AG20443 (cell line): ENCODE measurements at places on chromosomes 11 and 22.
A peak's percentile ranks its signal among the peaks of the same experiment; 100 is the strongest.

GRCh38 chr11:120667281-120667680, 155.7 kb downstream of the GRIK4 start:
- DNase-seq, result peak; percentile 47

GRCh38 chr11:2447253-2447950, 2.6 kb downstream of the KCNQ1 start:
- no peak for DNase-seq

DNA sequence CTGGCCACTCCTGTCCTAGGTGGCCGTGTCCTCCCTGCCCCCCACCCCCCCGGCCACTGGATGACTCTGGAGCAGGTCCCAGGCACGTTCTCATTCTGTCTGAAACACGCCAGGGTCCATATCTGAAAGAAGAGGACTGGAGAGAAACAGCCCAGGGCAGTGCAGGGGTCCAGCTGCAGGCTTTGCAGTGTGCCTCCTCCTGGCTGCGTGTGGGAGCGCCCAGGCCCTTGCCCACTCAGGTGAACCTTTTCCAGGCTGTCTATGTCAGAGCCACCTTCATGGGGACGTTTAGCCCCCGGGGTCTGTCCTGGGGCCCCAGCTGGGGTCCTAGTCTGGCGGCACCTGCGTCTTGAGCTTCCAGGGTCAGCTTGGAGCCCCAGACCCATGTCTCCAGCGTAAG, 15.6 kb downstream of the GRAMD4 start:
- DNase-seq, result no peak

DNA sequence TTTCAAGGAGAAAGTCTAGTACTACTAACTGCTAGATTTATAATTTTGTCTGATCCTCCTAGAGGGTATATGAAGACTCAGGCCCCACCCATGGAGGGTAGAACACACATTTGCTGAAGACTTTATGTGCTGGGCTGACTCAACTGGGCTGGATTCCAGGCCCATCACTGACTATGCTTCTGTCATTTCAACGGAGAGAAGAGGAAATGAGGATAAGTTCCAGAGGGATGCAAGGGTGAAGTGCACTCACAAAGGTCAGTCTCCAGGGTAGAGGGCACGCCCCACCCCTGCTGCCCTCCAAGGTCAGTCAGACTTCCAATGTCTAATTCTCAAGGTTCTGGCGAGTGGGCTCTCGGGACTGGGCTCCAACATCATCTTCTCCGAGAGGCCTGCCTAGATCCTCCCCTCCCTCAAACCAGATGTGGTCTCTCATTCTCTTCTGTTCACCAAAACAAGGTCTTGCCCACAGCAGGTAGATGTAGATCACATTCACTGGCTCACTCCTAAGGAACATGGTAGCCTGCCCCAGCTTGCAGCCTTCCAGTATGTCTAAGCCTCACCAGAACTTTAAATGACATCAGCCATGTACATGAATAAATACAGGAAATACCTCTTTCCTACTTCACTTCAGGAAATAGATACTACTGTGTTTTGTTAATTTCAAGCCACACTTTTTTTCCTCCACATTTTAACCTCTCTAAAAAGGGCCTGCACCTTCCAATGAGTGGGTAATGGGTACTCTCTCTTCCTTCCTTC, 7.3 kb upstream of the C11orf86 start:
- DNase-seq, result peak; percentile 63

DNA sequence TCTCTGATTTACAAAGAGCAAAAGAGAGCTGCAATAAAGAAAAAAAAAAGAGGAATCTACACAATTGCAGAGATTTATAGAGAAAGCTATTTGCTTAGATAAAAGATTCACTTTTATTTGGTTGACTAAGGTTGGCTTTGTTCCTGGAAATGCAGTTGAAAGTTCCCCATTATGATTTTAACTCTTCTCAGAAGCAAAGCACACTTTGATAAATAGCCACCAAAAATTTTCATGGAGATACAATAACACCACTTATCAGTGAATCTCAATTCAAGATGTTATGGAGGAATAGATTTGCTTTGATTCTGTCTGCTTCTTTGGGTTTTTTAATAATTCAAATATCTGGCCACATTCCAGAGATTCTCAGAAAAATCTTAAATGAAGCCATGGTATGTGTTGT, 88.5 kb upstream of the ANO3 start:
- DNase-seq, result no peak

DNA sequence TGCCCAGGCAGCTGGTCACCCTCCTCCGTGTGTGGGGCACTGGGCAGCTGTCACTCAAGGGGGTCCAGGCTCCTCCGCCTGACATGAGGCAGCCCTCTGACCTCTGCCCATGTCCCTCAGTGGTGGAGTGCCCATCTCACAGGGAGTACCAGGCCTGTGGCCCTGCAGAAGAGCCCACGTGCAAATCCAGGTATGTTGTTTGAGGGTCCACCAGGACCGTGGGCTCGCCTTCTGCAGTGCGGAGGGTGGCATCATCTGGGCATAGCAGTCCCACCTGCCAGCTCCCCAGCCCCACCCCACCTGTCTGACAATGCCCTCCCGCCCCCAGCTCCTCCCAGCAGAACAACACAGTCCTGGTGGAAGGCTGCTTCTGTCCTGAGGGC, 30.5 kb downstream of the MUC2 start:
- DNase-seq, result no peak

DNA sequence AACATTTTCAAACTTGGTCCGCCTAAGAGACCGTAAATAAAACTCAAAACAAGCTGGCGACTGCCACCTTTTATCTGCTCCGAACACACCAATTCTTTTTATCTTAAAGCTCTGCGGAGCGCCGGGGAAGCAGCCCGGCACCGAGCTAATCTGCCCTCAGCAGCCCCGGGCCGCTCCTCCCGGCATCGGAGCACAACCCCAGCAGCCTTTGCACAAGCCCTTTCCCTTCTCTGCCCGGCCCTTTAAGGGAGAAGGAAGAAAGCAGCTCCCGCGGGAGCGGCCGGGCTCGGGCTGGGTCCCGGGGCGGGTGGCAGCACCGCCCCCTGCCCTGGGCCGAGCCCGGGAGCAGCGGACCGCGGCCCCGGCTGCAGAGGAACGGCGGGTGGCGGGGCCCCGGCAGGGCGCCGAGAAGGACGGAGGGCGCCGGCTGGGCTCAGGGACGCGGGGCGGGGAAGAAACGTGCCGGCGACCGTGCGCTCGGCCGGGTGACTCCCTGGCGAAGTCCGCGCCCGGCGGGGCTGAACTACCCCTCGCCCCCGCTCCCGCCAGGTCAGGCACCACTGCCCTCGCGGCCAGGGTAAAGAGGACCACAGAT, 133.6 kb upstream of the C11orf58 start:
- peak; percentile 57 for DNase-seq

- DNase-seq, result no peak
Measured at GRCh38 chr22:48315439-48316256, 1512.0 kb downstream of the BRD1 start.

DNA sequence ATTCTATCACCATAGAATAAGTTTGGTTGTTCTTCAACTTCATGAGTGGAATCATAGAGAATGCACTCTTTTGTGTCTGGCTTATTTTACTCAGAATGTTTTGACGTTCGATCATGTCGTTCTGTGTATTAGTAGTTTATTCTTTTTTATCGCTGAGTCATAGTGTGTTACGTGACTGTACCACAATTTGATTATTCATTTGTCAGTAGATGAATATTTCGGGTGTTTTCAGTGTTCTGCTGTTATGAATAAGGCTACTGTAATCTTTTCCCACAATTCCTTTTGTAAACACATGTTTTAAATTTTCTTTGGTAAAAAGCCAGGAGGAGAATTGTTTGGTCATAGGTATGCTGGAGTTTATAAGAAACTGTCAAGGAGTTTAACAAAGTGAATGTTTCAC, 279.9 kb upstream of the B3GAT1 start:
- no peak for DNase-seq

DNA sequence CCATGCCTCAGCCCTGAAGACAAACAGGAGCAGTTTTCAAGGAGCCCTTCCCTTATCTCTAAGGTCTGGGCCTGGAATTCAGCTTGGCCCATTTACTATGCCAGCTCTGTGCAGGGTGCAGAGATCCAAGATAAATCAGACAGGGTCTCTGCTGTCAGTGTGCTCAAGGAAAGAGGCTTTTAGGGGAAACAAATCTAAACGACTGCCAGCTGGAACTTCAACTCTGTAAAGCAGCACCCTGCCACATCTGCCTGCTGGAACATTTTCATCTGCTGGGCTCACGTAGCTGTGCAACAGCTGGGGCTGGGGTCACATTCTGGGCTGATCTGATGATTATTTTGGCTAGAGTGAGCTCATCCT, 19.8 kb upstream of the EHF start:
- no peak for DNase-seq

- DNase-seq, result no peak
Measured at GRCh38 chr11:945986-946385, 20.3 kb downstream of the AP2A2 start.

DNA sequence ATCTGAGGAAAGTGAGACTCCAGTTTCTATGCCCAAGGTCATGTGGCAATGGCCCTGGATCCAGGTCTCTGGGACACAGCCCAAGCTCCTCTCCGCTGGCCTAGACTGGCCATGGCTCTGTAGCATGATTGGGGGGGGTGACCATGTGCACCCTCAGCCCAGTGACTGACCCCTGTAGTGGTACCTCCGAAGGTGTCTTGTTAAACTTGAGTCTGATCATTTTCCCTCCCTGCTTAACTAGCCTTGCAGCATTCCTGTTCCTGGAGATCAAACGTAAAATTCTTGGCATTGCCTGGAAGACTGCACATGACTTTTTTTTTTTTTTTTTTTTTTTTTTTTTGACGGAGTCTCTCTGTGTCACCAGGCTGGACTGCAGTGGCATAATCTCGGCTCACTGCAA, 1116.0 kb downstream of the TBC1D22A start:
- DNase-seq, result no peak

GRCh38 chr11:19793326-19793725, 80.7 kb downstream of the NAV2 start:
- no peak for DNase-seq

GRCh38 chr22:23913306-23913660, 19.1 kb downstream of the MIF start:
- DNase-seq, result no peak

GRCh38 chr11:63551091-63551888, 11.9 kb downstream of the PLAAT2 start:
- no peak for DNase-seq

DNA sequence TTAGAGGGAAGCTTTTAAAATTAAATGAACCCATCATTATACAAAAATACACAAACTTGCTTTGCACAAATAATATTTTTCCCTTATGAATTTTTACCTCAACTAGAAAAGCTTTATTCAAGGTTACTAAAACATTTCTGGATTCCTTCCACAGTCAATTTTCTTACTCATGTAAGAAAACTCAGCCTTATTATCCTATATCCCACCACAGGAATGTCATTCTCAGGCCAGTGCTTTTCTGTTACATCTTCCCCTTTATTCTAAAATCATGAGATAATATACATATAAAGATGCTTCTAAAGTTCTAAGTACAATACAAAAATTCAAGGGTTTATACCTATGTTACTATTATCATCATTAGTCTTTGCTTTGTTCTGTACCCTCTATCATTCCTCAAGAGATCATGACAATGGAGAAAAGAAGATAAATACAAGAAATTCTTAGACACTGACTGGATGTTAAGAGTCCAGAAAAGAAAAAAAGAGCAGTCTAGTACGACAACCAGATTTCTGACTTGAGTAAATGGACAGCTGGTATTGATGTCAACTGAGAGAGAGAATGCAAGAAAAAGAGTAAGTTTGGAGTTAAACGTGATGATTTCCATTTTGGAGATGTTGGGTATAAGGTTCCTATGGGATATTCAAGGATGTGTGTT, 60.3 kb downstream of the MTMR2 start:
- peak; percentile 9 for DNase-seq

- no peak for DNase-seq
Measured at GRCh38 chr11:66150140-66150539, 80.1 kb downstream of the PACS1 start.

DNA sequence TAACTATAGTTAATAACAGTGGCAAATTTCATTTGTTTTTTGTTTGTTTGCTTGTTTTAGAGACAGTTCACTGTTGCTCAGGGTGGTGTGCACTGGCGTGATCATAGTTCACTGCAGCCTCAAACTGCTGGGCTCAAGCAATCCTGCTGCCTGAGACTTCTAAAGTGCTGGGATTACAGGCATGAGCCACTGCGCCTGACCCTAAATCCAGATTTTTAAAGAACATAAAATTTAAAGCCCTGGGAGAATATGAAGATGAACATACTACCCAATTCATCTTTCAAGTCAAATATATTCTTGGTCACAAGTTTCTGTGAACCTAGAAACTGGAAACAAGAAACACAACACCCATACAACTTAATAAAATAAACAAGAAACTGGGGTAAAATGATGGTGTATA, 28.1 kb downstream of the RRAS2 start:
- DNase-seq, result no peak

- DNase-seq, result no peak
Measured at GRCh38 chr11:43917851-43918250, 24.6 kb upstream of the C11orf96 start.

- DNase-seq, result no peak
Measured at GRCh38 chr11:81870066-81870412, 863.6 kb downstream of the FAM181B start.

GRCh38 chr11:131888230-131888855, 517.9 kb downstream of the NTM start:
- DNase-seq, result peak; percentile 75

DNA sequence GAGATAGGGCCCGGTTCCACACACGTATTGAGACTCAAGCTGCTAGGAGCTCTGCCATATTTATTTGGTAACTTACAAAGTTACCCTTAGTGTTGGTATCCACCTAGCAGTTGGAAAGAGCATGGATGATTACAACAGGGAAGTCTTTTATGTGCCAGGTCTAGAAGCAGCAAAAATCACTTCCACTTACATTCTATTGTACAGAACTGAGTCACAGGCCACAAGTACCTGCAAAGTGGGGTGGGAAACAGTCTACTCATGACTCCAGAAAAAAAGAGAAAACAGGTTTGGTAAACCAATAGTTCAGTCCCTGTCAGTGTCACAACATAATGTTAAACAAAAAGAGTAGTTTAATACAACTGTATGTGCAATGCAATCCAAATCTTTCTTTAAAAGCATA, 279.6 kb upstream of the PITPNB start:
- DNase-seq, result no peak
